ENCODE measurements at places on chromosomes 11 and 22.

DNA sequence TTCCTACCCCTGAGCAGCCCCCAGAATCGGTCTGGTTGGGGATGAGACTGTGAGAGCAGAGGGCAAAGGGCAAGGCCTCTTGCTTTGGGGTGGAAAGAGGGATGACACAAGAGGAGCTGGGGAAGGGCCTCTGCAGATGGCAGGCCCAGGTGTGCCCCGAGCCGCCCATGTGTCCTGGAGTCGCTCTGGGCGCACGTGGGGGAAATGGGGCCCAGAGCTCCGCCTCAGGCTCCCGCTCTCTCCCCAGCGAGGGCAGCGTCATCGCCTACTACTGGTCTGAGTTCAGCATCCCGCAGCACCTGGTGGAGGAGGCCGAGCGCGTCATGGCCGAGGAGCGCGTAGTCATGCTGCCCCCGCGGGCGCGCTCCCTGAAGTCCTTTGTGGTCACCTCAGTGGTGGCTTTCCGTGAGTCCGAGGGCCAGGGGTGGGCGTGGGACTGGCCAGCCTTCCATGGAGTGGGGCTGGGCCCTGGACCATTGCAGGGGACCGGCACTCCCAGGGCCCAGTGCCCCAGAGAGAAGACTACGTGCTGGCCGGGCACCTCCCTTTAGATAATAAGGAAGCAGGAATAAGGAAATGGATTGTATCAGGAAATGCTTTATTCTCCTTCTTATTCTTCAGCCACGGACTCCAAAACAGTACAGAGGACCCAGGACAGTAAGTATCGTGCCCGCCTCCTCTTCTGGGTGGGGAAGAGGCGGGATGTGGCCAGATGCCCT lies 30.1 kb downstream of the ST14 start:
- DNase-seq: no peak

DNA sequence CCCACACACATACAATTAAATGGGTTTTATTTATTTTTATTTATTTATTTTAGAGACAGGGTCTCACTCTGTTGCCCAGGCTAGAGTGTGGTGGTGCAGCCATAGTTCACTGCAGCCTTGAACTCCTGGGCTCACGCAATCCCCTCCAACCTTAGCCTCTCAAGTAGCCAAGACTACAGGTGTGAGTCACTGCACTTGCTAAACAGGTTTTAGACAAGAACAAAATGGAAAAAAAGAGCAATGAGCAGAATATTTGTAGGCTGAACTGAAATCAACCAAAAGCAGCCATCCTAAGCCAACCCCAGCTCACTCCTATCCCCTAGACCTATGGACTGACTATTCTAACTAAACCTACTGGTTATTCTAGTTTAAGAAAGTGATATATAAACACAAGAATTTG lies 37.8 kb downstream of the MRE11 start:
- no peak for DNase-seq

GRCh38 chr22:38383417-38383816 lies 66.2 kb upstream of the CSNK1E start:
- DNase-seq: no peak

DNA sequence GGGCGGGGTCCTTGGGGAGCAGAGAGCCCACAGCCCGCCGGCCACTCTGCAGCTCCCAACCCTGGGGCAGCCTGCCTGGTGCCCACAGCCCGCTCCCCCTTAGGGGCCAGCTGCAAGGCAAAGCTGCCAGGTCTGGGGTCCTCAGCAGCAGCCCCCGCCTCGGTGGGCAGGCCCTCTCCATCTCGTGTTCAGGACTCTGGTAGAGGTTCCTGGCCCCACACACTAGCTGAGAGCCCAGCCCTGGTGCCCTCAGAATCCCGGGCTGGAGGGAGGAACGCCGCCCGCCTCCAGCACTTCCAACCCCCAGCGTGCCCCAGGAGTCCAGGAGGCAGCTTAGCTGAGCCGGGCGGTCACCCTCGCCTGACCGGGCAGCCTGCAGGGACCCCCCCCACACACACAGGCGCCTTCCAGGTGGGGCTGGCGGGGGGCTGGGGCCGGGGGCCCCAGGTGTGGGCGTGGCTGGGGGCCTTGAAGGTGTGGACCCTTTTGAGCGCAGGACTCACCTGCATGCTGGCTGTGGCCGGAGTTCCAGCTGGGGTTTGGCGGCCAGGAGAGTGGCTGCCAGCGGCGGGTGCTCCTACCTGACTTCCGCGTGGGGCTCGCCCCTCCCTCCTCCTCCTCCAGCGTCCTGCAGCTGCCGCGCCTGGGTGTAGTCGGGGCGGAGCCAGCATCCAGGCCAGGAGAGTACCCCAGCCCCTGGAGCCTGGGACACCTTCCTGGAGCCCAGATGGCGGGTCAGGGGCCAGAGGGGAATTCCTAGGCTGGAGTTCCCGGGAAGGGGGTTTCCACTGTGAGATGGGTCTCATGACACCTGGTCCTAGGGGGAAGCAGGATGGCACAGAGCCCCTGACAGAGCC lies at the start of gene ANO9:
TSS of gene ANO9 (minus strand) at position 594 of the 857 bp plus-strand sequence. CDS start at position 509, 85 bp downstream.
- DNase-seq: peak; percentile 30

DNA sequence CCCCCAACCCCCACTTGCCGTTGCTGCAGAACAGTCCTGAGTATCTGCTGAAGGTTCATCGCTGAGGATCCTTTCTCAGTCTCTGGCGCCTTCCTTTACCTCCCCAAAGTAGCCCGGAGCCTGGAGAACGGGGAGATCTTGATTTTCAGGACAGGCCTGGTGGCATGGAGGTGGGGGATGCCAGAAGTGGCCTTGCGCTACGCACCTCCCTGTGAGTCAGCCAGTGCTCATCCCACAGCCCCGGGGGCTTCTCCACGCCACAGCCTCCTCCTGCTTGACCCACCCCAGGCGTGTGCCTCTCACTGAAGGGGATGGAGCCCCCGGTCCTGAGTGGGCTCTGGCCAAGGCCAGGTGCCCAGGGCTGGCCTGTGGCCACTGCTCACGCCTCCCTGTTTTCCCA lies 339.6 kb downstream of the TBC1D22A start:
- no peak for DNase-seq

- no peak for DNase-seq
Measured at GRCh38 chr11:2912498-2912897, 16.7 kb downstream of the PHLDA2 start.

DNA sequence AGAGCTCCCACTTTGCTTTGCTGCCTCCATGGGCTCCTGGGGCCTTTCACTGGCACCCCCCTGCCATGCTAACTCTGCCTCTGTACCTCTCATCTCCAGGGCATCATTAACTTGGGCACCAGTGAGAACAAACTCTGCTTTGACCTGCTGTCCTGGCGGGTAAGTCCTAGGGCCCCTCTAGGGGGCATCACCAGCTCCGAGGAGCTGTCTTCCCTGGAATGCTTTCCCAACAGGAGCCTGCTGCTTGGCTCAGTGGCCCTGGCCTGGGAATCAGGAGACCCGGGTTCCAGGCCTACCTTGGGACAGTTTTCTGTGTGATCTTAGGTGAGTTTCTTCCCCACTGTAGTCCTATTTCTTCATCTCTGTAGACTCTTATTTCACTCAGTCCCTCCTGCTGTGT lies 5.1 kb downstream of the ACCS start:
- DNase-seq: no peak

GRCh38 chr11:31782257-31782656 lies 28.9 kb downstream of the PAX6 start:
- no peak for DNase-seq

GRCh38 chr11:21820176-21820575 lies 372.7 kb upstream of the ANO5 start:
- no peak for DNase-seq

DNA sequence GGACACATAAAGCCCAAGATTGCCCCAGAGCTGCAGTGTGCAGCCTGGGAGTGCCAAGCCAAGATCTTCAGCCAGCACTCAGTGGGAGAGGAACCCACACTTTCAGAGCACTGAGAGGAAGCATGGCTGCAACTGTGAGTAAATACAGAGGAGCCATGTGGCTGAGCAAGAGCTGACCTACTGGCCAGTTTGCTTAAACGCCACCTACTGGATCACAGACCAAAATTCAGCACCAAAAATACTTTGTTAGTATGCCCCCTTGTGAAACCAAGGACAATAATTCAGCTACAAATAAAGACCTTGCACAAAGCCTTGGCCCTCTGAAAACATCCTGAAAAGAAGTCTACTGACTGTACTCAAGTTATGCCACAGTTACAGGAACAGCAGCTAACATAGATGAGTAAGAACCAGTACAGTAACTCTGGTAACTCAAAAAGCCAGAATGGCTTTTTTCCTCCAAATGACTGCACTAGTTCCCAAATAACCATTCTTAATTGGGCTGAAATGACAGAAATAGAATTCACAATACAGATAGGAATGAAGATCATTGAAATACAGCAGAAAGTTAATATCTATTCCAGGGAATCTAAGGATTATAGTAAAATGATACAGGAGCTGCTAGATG lies 10.1 kb upstream of the OR4A15 start:
- no peak for DNase-seq

DNA sequence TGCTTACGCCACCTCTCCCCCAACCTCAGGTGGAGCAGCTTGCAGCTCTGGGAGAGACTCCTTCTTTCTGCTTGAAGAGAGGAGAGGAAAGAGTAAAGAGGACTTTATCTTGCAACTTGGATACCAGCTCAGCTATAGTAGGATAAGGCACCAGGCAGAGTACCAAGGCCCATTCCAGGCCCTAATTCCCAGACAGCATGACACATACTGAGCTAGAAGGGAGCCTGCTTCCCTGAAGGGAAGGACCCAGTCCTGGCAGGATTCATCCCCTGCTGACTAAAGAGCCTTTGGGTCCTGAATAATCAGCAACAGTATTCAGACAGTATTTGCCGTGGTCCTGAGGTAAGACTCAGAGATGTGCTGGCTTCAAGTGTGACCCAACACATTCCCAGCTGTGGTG lies 41.4 kb downstream of the PPME1 start:
- DNase-seq: no peak

GRCh38 chr11:59152312-59152951 lies 9.8 kb downstream of the FAM111A start:
- DNase-seq: no peak

- DNase-seq: no peak
Measured at GRCh38 chr11:69876013-69876412, 56.8 kb upstream of the FGF3 start.

DNA sequence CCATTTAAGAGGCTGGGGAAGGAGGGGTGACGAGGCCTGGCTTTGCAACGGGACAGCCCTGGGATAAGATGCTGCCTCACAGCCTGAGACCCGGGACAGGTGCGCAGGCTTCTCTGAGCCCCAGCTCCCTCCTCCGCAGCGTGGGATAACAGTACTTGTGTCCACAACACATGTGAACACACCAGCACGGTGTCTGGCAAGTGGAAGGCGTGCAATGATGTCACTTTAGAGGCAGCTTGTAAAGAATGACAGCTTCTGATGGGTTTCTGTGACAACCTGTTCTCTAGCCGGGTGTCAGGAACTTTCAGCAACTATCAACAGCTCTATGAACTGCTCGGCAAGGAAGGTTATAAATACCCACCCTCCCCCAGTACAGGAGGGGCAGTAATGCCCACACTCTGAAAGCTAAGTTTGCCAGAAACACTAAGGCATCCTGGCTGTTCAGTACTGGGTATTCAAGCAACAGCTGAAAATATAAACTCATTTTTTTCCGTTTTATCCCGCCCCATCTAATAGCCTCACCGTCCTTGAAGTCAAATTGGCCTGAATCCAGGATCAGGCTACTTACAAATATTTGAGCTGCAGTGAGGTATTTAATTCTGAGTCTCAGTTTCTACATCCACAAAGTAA lies 59.7 kb downstream of the MYH9 start:
- DNase-seq: no peak

DNA sequence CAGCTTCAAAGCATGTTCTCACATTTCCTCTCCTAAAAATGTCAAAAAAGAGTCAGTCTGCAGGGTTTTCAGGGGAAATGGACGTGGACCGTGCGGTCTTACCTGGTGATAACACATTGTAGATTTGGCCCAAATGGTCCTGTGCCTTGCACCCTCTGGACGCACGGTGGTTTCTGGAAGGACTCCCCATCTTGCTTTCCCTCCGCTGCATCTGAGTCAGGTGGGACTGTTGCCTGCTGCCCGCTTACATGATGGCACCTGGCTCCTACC lies 1290.1 kb downstream of the TBC1D22A start:
- no peak for DNase-seq

- DNase-seq: no peak
Measured at GRCh38 chr11:30002157-30002785, 14.6 kb downstream of the KCNA4 start.

DNA sequence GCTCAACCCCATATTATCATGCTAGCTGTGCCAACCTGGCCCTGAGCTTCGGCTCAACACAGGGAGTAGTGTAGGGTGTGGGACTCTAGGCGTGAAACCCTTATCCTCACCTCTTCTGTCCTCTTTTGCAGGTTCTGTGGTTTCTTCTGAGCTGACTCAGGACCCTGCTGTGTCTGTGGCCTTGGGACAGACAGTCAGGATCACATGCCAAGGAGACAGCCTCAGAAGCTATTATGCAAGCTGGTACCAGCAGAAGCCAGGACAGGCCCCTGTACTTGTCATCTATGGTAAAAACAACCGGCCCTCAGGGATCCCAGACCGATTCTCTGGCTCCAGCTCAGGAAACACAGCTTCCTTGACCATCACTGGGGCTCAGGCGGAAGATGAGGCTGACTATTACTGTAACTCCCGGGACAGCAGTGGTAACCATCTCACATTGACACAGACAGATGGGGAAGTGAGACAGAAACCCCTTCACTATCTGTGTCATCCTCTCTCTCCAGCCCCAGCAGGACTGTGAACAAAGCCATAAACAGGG lies 76.4 kb downstream of the GGTLC2 start:
- no peak for DNase-seq

- no peak for DNase-seq
Measured at GRCh38 chr11:7849018-7849417, 52.3 kb upstream of the OR5P2 start.

- DNase-seq: no peak
Measured at GRCh38 chr11:26142891-26143290, 189.0 kb upstream of the ANO3 start.

DNA sequence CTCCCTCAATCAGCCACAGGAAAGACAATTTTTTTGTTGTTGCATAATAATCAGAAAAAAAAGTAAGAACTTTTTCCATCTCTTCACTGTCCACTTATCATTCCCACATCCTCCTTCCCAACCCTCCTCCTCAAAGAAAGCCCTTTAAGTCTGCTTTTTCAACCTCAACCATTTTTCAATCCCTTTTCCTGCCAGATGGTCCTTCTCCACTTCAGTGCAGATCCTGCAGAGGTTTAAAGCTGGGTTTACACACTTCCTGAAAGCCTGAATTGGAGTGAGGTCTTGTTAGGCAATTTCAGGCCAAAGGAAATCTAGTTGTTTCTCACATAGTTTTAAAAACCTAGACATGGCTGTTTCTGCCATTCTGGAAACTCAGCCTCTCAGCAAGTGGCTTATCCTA lies 78.3 kb downstream of the RPL27A start:
- no peak for DNase-seq

DNA sequence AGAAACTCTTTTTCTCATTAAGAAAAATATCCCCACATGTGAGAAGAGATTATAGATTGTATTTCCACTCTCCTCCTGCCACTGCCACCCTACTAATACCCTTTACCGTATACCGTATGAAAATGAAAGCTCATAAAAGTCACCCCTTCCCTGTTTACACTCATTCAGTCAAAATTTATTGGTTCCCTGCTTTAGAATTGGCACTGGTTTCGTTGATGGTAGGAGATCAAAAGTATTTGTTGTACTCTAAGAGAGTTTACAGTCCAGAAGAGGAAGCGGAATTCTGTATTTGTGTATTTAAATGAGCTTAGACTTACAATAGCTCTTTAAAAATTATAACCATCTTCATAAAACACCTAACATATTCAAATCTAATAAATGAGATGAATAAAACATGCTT lies 68.2 kb downstream of the BBOX1 start:
- no peak for DNase-seq

GRCh38 chr11:66126808-66127555 lies 56.9 kb downstream of the PACS1 start:
- peak; percentile 39 for DNase-seq
